Stimulated activated CD8-positive, alpha-beta memory T cell treated with anti-CD3 and anti-CD28 coated beads, Interleukin-4, amount 100 ng/mL, for 1 hour (primary cell): ENCODE measurements at places on chromosomes 6 and 20.

GRCh38 chr20:38997622-38998021 lies 35.5 kb downstream of the DHX35 start:
- DNase-seq: no peak

GRCh38 chr20:40016392-40016791 lies 672.6 kb downstream of the MAFB start:
- DNase-seq: no peak

DNA sequence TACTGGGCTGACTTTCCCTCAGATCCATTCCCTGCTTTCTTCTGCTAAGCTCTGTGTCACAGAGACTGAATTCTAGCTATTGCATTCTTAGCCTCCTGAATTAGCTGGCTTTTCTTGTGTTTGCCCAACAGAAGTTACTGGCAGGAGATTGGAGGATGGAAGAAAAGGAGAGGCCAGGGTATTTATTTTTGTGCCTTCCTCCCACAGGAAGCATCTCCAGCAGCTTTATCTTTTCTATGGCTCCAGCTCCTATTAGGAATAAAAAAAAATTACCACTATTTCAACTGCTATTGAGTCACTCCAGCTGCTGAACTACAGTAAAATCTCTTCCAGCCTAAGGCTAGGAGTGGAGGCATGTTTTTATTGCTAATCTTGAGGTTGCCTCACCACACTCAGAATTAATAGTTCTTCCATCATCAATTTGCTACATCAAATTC lies 492.4 kb downstream of the RFPL4B start:
- no peak for DNase-seq

DNA sequence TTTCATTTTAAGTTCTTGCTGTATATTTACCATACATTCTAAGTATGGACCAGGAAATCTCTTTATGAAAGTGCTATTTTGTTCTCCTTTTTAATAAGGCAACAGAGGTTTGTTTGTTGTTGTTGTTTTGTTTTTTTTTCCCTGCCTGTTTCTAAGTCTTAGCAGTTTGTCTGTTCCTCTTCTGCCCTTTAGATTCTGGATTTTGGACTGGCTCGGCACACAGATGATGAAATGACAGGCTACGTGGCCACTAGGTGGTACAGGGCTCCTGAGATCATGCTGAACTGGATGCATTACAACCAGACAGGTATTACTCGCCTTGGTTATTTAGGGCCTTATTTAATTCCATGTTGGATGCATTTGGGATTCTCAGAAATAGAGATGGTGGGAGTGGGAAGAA lies 48.0 kb downstream of the MAPK14 start:
- no peak for DNase-seq

DNA sequence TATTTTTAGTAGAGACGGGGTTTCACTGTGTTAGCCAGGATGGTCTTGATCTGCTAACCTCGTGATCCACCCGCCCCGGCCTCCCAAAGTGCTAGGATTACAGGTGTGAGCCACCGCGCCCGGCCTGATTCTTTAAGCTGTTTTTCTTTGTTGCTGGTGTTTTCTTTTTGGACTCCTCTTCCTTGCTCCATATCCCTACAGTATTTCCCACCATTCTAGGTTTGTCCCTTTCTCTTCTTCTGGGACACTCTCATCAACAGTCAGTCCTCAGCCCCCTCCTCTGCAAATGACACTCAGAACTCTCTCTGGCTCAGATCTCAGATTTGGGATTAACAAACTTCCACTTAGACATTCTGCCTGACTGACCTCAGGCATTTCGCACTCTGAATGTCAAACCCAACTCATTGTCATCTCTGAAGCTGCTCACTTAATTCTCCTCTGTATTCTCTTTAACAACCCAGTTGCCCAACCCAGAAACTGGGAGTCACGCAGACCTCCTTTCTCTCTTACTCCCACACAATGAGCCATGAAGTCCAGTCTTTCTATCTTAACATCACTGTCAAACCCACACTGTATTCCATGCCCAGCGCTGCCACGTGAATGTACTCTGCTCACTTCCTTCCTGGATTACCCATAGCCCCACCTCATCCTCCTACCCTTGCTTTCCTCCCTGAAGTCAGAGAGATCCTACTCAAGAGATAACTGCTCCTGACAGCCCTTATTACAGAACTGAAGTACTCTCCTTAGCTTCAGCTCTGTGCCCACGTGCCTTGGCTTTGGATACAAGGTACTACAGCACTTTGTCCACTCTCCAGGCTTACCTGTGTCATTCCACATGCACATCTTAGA lies 2.6 kb downstream of the MPIG6B start:
- no peak for DNase-seq

- no peak for DNase-seq
These were observed 71.7 kb upstream of the RIPPLY2 start for GRCh38 chr6:83781506-83781905.

DNA sequence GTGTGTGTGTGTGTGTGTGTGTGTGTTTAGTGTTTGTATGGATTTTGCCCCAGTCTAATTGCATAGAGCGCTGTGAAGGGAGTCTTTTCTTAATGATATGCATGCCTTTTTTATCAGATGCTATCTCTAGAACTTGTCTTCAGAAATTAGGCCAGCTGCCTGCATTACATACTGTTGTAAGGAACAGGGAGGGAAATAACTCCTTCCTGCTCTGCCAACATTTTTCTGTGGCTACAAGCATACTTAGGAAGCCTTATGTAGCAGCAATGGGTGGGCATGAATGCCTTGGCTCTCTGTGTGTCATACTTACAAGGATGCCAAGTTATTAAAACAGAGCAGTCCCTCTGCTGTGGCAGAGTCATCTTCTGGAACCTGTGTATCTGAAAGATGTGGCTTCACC lies 8.0 kb upstream of the COL21A1 start:
- DNase-seq: no peak

GRCh38 chr6:148309301-148309700 lies 33.3 kb upstream of the SASH1 start:
- DNase-seq: no peak
